ENCODE measurements at places on chromosomes 6 and 20. TPM values are rescaled to one million over a fixed set of nuclear protein-coding genes. Genes with fewer than 3 reads are reported as not detected.

DNA sequence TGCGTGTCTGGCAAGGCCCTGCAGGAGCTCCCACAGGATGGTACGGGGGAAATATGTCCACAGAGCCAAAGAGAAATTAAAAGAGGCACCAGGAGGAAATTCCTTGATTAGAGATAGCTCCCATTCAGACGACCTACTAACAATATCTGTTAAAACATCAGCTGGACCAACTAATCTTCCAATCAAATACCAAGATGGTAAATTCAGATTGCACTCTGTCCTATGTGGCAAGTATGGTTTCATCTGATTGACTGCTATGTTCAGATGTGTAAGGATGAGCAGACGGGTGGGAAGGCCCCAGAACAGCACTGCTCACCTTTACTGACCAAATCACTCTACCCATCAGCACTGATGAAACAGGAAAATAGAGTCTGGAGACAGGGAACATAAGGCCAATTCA is 19.5 kb downstream of the BPIFA2 start:
- no peak for DNase-seq

- no peak for DNase-seq
Measured at GRCh38 chr6:22590423-22590822, 21.1 kb downstream of the HDGFL1 start.

- DNase-seq: no peak
Measured at GRCh38 chr6:90304308-90304707, 7.7 kb upstream of the BACH2 start.

The RHAG gene
- total RNA-seq: not detected

DNA sequence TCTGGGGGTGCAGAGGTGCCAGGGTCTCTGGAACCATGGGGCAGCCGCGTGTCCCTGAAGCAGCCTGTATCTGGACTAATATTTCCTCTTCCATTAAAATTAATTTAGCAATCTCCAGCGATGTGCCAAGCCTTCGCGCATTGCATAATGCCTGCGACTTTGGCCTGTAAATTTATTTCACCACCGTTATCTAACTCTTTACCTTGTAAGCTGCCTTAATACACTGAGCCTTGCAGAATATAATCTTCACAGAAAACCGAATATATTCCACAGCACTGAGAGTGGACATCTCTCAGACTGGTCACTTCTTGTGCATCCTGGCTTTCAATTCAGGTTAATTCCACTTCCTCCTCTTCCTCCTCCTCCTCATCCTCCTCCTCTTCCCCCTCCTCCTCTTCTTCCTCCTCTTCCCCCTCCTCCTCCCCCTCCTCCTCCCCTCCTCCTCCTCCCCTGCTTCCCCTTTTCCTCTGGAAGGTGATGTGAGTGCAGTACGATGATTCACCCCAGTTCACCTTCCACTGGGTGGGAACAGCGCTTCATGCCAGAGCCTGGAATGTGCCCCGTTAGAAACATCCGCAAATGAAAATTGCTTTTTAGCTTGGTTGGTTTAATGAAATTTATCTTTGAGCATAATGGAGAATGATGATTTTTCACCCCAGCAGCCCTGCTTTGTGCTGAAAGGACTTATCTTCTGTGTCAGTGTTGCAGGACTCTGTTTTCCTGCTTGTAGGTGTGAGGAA is 101.4 kb downstream of the CDH4 start:
- DNase-seq: no peak

The BHLHE23 gene
- total RNA-seq: not detected

DNA sequence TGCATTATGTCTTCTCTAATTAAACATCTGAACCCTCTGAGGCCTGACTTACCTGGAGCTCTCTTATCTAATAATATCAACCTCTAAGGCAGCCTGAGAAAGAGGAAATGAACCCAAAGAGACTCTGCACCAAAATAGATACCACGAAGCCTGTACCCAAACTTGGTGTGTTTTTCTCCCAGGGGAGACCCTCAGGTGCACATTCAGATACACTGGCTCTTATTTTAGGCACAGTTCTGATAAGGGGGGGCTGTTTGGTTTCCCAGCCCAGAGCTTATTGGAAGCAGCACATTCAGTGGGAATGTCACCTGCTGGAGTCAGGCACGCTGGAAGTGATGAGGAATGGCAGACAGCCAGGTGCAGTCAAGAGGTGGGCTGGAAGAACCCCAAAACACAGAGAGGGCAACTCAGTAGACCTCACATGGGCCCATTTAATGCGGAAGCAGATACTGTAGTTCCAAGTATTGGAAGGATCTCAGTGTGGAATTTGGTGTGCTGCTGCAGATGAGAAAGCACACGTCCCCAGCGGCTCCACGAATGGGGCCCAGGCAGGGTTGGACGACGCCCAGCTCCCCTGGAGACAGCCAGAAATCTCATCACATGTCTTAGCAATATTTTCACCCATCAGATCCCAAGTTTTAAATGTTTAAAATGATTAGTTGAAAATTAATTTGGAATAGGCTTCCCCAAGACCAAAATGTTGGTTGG is 9.7 kb upstream of the CCR6 start:
- no peak for DNase-seq

- no peak for DNase-seq
Measured at GRCh38 chr20:38161412-38161774, 3.7 kb downstream of the TGM2 start.

The GINM1 gene
- 56.2 TPM for total RNA-seq

DNA sequence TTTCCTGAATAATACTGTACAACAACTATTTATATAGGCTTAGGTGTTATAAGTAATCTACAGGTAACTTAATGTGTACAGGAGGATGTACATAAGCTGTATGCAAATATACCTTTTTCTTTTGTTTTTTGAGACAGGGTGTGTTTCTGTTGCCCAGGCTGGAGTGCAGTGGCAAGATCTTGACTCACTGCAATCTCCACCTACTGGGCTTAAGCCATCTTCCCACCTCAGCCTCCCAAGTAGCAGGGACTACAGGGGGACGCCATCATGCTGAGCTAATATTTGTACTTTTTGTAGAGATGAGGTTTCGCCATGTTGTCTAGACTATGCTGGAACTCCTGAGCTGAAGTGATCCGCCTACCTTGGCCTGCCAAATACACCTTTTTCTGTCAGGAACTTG is 191.7 kb upstream of the ZNF217 start:
- no peak for DNase-seq

DNA sequence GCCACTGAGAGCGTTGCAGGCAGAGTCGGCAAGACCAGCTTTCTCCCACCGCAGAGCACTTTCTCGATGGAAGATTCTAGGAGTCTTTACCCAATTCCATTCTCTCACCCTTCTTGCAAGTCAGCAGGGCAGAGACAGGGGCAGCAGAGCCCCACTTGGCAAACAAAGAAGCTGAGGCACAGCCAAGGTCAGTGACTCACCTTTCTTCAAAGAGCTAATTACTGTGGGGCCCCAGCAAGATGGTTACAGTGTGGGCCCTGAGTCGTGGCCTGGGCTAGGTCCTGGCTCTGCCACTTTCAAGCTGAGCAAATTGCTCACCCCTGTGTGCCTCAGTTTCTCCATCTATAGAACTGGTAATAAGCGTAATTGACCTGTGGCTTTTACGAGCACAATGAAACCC is 277.0 kb downstream of the PREX1 start:
- no peak for DNase-seq

- DNase-seq: no peak
Measured at GRCh38 chr6:142960098-142960497, 15.1 kb upstream of the HIVEP2 start.

DNA sequence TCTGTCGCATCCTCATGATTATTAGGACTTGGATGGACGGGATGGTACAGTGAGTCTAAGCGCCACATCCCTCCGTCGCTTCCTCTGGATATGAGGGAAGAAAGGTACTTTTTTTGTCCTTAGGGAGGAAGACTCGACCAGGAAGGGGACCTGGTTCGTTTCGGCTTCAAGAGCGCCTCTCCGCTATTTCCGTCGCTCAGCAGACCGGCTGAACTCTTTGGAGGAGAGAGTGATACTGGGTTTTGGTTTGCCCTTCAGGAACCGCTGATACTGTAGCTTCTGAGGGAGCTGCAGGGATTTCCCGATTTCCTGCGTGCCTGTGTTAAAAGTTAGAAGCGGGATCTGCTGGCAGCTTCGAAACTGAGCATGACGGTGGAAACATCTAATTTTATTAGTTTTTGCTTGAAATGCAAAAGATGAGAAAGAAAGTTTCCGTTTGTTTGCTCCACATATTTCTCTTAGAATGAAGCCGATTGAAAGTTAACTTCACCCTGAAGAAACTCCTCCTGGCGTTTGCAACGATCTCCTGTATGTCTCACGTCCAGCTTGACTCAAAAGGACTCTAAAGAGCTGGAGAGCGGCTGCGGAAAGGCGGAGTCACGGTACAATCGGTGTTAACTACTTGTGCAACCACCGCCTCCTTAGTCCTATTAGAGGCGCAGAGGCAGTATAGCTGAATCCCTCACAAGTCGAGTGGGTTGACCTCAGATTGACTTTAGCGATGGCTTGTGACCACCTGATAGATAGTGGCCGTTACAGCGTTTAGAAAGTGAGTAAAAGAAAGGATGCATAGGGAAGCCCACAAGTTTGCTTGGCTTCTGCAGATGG is 129.4 kb downstream of the TRIM27 start:
- DNase-seq: peak; percentile 75

- no peak for DNase-seq
Measured at GRCh38 chr6:37362101-37362828, 8.5 kb downstream of the RNF8 start.

DNA sequence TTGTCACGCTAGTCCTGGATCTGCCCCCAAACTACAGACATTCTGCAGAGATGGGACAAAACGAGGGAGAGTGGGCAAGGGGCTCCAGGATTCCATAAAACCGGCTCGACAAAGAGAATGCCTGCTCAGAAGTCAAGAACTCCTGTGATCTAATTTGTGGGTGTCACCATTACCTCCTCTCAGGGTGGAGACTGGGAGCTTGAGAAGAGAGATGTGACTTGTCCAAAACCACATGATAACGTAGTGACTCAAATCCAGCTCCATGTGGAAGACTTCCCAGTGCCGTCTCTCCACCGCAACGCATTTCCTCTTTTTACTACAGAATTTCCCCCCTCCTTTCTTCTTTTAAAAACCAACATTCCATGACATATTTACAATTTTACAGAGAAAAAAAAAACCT is 44.3 kb downstream of the TRERF1 start:
- DNase-seq: no peak

DNA sequence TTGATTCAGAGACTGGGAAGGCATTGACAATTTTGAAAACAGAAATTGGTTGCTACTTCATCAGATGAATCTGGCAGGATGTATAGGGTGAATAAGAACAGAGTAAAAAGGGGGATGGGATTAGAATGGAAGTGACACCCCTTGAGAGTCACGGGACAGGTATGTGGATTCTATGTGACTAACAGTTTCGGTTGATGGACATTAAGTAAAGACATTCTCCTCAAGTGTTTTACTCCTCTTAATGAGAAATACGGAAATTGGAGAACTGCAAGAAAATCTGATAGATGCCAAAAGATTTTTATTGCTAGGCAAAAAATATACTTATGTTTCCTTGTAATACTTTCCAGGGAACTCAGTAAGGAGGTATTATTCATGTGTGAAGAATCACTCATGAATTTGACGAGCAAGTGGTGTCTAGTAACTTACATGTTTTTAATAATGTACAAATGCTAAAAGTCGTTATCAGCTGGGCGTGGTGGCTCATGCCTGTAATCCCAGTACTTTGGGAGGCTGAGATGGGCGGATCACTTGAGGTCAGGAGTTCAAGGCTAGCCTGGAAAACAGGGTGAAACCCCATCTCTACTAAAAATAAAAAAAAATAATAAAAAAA is 135.8 kb downstream of the KIF16B start:
- DNase-seq: no peak

GRCh38 chr20:40782043-40782368 is 93.0 kb upstream of the MAFB start:
- no peak for DNase-seq

The C20orf202 gene
- total RNA-seq: not detected

The MAPK14 gene
- total RNA-seq: 27.0 TPM

The PGBD1 gene
- not detected for total RNA-seq

The EPPIN gene
- not detected for total RNA-seq

- DNase-seq: no peak
Measured at GRCh38 chr20:11807054-11808048, 110.3 kb upstream of the BTBD3 start.

DNA sequence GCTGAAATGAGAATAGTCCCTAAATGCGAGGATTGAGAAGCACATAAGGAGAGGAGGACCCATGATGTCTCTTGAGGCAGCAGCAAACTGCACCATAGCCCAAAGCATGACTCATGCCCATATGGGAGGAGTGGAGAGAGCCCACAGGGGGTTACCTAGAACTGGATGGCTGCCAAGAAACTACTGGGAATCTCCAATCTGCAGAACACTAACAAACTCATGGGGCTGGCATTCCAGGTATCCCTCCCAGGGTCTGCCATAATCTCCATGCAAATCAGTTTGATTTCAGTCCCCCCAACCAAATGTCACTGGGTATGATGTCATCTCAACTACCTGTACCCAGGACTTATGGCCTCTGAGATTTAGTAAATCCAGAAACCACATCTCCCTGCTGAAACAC is 410.5 kb downstream of the PTPRT start:
- DNase-seq: no peak

DNA sequence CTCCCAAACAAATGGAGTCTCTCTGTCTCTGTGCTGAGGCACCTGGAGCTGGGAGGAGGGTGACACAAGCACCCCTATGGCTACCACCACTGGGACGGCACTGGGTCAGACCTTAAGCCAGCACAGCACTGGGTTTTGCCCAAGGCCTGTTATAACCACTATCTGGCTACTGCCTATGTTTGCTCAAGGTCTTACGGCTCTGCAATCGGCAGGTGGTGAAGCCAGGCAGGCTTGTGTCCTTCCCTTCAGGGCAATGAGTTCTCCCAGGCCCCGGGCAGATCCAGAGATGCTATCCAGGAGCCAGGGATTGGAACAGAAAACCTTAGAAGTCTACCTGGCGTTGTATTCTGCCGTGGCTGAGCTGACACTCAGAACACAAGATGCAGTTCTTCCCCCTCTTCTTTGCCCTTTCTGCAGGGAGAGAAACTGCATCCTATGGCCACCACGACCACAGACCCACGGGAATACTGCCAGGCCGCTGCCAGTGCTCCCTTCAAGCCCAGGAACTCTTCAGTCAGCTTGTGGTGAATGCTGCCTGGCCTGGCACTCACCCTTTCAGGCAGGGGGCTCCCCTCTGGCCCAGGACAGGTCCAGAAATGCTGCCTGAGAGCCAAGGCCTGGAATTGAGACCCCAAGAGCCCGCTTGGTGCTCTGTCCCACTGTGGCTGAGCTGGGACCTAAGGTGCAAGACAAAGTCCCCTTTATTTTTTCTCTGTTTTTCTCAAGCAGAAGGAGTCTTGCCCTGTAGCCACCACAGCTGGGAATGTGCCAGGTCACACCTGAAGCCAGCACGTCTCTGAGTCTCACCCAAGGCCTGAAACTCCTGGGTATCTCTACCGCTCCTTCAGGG is 67.0 kb upstream of the FRMD1 start:
- DNase-seq: no peak

The MYLIP gene
- total RNA-seq: 7.6 TPM

The HLA-DMB gene
- total RNA-seq: 0.35 TPM
